ENCODE measurements at places on chromosomes 4 and X.

DNA sequence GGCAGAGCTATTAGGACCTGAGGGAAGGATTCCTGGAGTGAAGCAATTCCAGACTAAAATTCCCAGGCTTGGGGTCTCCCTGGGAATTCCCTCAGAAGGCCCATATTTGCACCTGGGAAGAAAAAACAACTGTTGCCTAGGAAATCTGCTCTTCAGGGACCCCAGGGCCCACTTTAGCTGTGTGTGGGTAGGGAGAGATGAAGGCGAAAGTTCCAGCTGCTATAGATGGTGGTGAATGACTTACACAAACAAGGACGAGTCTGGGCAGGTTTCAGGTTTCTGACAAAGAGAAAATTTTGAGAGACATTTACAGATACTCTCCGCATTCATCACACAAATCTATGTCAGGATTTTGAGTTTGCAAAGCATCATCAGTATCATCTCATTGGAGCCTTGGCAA, 126.1 kb downstream of the GPC3 start:
- DNase-seq = no peak

DNA sequence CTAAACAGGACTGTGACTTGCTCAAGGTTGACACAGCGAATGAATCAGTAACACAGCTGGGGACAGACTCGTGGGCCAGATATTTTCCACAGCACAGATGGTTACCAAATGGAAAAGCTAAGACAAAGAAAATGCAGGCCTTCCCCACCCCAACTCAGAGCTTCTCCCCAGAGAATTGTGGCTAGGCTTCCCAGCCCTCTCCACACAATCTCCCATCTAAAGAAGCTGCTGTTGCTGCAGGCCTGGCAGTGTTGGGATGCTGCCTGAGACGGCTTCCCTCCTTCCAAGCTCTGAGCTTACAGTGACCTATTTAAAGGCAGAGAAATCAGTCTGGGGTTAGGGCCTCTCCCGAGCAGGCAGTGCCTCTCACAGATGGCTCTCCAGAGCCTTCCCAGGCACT, 46.5 kb upstream of the PGRMC1 start:
- peak; percentile 22 for DNase-seq

GRCh38 chrX:148466292-148466691, 34.1 kb upstream of the AFF2 start:
- DNase-seq = no peak

DNA sequence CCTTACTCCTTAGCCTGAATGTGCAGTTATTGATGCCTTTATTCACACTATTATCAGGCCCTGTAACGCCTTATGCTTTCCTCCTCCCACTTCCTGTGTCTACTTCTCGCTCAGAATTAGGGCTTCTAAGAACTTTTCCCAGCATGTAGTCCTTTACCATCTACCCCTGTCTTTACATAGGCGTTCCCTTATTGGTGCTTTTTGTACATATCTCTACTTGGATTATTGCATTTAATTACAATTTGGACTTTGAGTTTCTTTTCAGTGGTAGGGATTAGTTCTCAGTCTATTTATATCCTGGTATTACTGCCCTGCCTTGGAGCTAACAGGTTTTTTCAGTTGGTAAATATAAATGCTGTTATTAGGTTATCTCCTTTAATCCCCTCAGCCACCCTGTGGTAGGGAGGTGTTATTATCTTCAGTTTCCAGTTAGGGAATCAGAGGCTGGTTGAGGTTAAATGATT, 84.0 kb downstream of the RBPJ start:
- DNase-seq = no peak

GRCh38 chr4:80448056-80448455, 112.5 kb downstream of the CFAP299 start:
- no peak for DNase-seq

GRCh38 chr4:139142980-139143379, 34.0 kb downstream of the ELF2 start:
- DNase-seq = no peak

- DNase-seq = no peak
Observed at GRCh38 chrX:105101378-105101777, 119.1 kb downstream of the TEX13A start.

DNA sequence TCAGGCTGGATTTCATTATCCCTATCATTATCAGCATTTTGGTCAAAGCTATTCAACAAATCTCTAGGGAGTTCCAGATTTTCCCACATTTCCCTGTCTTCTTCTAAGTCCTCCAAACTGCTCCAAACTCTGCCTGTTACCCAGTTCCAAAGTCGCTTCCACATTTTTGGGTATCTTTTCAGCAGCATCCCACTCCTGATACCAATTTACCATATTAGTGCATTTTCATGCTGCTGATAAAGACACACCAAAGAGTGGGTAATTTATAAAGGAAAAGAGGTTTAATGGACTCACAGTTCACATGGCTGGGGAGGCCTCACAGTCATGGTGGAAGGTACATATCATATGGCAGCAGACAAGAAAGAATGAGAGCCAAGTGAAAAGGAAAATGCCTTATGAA, 132.8 kb upstream of the SLC7A11 start:
- DNase-seq = no peak

DNA sequence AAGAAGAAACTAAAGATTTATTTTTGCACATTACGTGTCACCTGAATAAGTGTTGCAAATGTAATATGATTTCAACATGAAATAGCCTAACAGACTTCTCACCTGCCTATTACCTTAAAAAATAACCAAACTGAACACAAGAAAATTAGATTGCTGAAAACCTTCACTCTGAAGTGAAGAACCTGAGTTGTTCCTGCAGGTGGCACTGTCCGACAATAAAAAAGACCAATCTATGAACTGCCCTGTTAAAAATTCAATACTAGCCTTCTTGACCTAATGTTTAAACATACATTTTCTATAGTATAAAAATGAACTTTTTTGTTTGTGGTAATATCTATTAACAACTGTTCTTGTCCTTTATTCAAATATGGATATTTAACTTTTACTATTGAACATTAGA, 69.2 kb upstream of the PNPLA4 start:
- DNase-seq = no peak

- no peak for DNase-seq
Observed at GRCh38 chr4:67680581-67681222, 20.3 kb downstream of the UBA6 start.

- no peak for DNase-seq
Observed at GRCh38 chr4:37803348-37803973, 23.0 kb upstream of the PGM2 start.

GRCh38 chr4:47729131-47729680, 108.7 kb downstream of the CORIN start:
- DNase-seq = no peak

All from gastrocnemius medialis (tissue), 4 donors.